ENCODE measurements at places on chromosomes 12 and 14.

- DNase-seq: no peak
These were observed 220.1 kb downstream of the ADAMTS20 start for GRCh38 chr12:43331935-43332334.

DNA sequence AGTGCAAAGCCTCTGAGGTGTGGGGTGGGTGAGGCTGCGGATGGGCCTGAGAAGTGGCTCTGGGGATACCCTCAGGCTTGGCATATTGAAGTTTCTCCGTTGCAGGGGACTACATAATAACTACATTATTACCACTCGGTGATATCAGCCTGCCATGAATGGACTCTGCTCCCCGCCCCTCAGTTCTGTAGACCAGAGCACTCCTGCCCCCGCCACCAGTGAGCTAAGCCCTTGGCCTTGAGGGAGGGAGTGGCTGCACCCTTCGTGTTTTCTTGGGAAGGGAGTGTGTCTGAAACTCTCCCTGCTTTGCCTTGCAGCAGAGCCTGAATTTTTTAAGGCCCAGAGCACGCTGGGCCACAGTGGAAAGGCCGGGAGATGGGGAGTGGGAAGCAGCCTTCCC lies 1.7 kb downstream of the ORAI1 start:
- DNase-seq: no peak

DNA sequence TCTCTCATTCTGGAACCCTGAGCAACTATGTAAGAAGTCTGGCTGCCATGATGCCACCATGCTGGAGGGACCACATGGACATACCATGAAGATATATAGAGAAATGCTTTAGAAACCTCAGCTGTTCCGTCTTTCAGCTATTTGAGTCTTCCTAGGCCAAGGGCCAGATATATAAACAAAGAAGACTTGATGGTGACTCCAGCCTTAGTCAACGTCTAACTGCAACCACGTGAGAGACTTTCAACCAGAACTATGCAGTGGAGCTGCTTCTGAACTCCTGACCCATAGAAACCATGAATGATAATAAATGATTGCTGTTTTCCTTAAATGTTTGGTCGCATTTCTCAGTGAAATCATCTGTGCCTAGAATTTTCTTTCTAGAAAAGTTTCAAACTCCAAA lies 20.0 kb upstream of the KITLG start:
- DNase-seq: no peak

- no peak for DNase-seq
These were observed 345.6 kb downstream of the PAWR start for GRCh38 chr12:79344855-79345847.

GRCh38 chr12:79635676-79636075 lies 55.1 kb downstream of the PAWR start:
- no peak for DNase-seq

DNA sequence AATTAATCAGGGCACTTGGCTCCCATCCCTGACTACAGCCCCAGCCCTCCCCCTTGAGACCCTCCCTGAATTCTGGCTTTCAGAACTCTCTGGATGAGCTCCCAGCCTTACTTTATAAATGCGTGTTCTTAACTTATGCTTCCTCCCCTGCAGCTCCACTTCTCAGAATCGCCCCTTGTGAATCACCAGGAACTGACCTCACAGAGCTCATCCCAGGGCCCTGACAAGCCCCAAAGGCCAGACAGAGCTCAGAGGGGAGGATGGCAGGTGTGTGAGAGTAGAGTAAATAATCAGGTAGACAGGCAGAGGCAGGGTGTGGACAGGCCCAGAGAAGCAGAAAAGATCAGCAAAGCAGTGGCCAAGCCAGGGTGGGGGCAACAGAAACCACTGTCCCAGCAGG lies 68.2 kb upstream of the FOXN3 start:
- DNase-seq: no peak

- DNase-seq: no peak
These were observed 180.0 kb downstream of the ESR2 start for GRCh38 chr14:64114166-64114565.
